Tibial nerve (tissue), 4 donors: ENCODE measurements at places on chromosomes 3 and 15.

- no peaks in the 10 kb centered on the region for H3K27me3 ChIP-seq
- H3K36me3 ChIP-seq: no peaks in the 10 kb centered on the region
- no peak overlapping the region for H3K27ac ChIP-seq
- no peaks in the 10 kb centered on the region for H3K4me1 ChIP-seq
- no peak overlapping the region for H3K4me3 ChIP-seq
These were observed 224.1 kb upstream of the HES1 start for GRCh38 chr3:193911784-193912340.

- H3K27ac ChIP-seq: no peak overlapping the region
- no peak overlapping the region for H3K4me3 ChIP-seq
- DNase-seq: no peak
- no peaks in the 10 kb centered on the region for H3K4me1 ChIP-seq
- H3K27me3 ChIP-seq: no peaks in the 10 kb centered on the region
- no peaks in the 10 kb centered on the region for H3K36me3 ChIP-seq
These were observed 89.4 kb downstream of the PLXNA1 start for GRCh38 chr3:127072221-127072771.

GRCh38 chr3:128453501-128454309, 13.0 kb downstream of the DNAJB8 start:
- no peaks in the 10 kb centered on the region for H3K36me3 ChIP-seq
- DNase-seq: no peak
- no peak overlapping the region for H3K27ac ChIP-seq
- H3K27me3 ChIP-seq: peaks cover 23% of the 10 kb centered on the region

DNA sequence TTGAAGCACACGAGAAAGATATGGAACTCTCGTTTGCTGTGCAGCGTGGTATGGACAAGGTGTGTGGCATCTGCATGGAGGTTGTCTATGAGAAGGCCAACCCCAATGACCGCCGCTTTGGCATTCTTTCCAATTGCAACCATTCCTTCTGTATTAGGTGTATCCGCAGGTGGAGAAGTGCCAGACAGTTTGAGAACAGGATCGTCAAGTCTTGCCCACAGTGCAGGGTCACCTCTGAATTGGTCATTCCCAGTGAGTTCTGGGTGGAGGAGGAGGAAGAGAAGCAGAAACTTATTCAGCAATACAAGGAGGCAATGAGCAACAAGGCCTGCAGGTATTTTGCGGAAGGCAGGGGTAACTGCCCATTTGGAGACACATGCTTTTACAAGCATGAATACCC, 1.2 kb downstream of the MKRN3 start:
- H3K4me3 ChIP-seq: peak overlapping the region; percentile 5
- H3K27me3 ChIP-seq: no peaks in the 10 kb centered on the region
- no peaks in the 10 kb centered on the region for H3K4me1 ChIP-seq

- no peak for DNase-seq
- H3K27me3 ChIP-seq: no peaks in the 10 kb centered on the region
- H3K36me3 ChIP-seq: no peaks in the 10 kb centered on the region
- no peak overlapping the region for H3K27ac ChIP-seq
- H3K4me3 ChIP-seq: no peak overlapping the region
These were observed 706.4 kb upstream of the NR2F2 start for GRCh38 chr15:95624100-95624499.

- no peaks in the 10 kb centered on the region for H3K36me3 ChIP-seq
- no peak for DNase-seq
- no peaks in the 10 kb centered on the region for H3K4me1 ChIP-seq
- no peak overlapping the region for H3K27ac ChIP-seq
- H3K4me3 ChIP-seq: no peak overlapping the region
These were observed 157.5 kb downstream of the CTNNB1 start for GRCh38 chr3:41356775-41357174.

- H3K36me3 ChIP-seq: no peaks in the 10 kb centered on the region
- H3K27me3 ChIP-seq: no peaks in the 10 kb centered on the region
- no peak overlapping the region for H3K4me3 ChIP-seq
- H3K4me1 ChIP-seq: no peaks in the 10 kb centered on the region
- H3K27ac ChIP-seq: no peak overlapping the region
These were observed 903.6 kb downstream of the DIPK2A start for GRCh38 chr3:144875211-144875610.

DNA sequence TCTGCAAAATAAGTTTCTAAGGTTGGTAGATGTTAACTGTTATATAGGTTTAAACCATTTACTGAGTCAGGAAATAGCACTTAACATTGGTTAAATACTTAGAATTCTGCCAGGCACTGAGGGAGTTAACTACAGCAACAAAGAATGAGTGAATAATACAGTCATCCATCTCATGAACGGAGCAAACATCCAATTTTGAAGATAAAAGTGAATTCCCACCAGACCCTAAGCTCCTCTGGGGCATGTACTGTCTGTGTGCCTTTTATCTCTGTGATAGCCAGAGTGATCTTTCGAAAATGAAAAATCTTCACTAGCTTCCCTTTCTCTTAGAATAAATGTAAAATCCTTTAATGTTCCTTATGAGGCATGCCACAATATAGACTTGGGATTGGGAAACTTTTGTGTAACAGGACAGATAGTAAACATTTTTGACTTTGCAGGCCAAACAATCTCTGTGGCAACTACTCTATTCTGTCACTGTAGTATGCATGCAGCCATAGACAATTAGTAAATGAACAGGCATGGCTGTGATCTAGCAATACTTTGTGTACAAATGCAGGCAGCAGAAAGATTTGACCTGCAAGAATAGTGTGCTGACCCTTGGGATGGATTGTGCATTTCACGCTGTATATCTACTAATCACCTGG, 294.5 kb upstream of the LMCD1 start:
- no peaks in the 10 kb centered on the region for H3K4me1 ChIP-seq
- no peak for DNase-seq
- no peaks in the 10 kb centered on the region for H3K36me3 ChIP-seq

DNA sequence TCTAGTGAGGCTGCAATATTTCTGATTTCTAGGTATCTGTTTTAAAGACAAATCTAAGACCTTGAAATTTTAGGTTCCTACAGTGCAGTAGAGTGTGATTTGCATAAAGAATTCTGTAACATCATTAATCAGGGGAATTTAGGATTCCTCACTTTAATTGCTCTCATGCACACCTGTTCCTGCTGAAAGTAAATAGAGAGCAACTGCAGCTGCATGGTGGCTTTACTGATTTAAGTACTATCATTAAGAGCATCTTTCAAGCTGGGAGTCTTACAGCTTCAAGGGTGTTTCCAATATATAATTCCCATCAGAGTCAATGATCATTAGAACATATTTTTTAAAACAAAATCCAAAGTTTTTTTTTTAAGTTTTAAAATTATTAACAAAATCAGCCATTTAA, 36.0 kb upstream of the C3orf70 start:
- H3K36me3 ChIP-seq: peaks cover 21% of the 10 kb centered on the region
- H3K4me3 ChIP-seq: no peak overlapping the region
- H3K27ac ChIP-seq: no peak overlapping the region
- no peaks in the 10 kb centered on the region for H3K4me1 ChIP-seq

- no peaks in the 10 kb centered on the region for H3K4me1 ChIP-seq
- H3K4me3 ChIP-seq: no peak overlapping the region
- no peaks in the 10 kb centered on the region for H3K27me3 ChIP-seq
- H3K27ac ChIP-seq: no peak overlapping the region
- no peak for DNase-seq
These were observed 31.4 kb upstream of the NOX5 start for GRCh38 chr15:68982976-68983563.

DNA sequence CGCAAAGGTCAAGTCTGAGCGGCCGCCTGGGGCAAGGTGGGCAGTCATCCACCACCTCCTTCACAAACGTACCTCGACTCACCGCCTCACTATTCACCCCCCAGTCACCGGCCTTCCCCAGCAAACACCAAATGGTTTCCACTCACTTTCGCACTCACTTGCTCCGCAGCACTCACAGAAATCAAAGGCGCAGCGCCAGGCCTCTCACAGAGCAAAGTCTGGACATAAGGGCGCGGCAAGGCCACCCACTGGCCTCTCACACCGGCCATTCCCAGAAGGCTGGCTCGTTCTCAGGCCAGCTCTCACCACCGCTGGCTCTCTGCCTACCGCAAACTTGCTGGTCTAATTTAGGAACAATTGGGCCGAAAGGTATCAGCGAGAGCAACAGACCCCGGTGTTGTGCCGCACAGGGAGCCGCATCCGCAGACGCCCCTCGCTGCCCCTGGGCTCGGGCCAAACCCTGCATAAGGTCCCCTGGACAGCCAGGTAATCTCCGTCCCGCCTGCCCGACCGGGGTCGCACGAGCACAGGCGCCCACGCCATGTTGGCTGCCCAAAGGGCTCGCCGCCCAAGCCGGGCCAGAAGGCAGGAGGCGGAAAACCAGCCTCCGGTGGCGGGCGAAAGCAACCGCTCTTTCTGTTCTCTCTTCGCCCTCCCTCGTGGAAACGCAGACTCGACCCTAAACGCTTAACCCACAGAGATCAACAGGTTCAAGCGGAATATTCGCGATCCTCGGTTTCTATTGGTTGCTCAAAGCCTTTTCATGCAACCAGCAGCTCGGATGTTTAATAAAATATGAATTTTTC, 2.9 kb downstream of the SHOX2 start:
- DNase-seq: peak; percentile 65
- no peaks in the 10 kb centered on the region for H3K36me3 ChIP-seq
- H3K4me1 ChIP-seq: peaks cover 26% of the 10 kb centered on the region
- H3K27me3 ChIP-seq: no peaks in the 10 kb centered on the region
- H3K27ac ChIP-seq: peak overlapping the region; percentile 66

DNA sequence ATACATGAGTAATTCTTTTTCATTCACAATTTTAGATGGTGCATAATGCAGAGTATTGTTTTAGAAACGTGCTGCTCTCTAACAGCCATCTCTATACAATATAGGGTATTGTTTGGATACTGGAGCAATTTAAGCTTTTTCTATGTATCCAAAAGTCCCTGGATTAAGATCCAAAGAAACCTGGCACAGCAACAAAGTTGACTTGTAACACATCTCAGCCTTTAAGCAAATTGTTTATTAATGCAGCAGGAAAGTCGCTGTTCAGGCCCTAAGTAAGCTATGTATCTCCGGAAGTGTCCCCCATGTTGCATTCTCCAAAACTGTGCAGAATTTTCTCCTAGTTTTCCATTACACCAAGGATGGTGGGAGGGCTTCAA, 7.3 kb downstream of the VGLL4 start:
- H3K27me3 ChIP-seq: no peaks in the 10 kb centered on the region
- no peak overlapping the region for H3K27ac ChIP-seq
- H3K4me3 ChIP-seq: no peak overlapping the region
- H3K4me1 ChIP-seq: peaks cover 86% of the 10 kb centered on the region

GRCh38 chr3:60585918-60586317, 665.3 kb downstream of the FHIT start:
- H3K27ac ChIP-seq: no peak overlapping the region
- no peak for DNase-seq
- H3K27me3 ChIP-seq: no peaks in the 10 kb centered on the region
- no peaks in the 10 kb centered on the region for H3K4me1 ChIP-seq
- no peaks in the 10 kb centered on the region for H3K36me3 ChIP-seq
- no peak overlapping the region for H3K4me3 ChIP-seq

GRCh38 chr15:26887926-26888666, 21.2 kb downstream of the GABRA5 start:
- DNase-seq: no peak
- no peaks in the 10 kb centered on the region for H3K36me3 ChIP-seq
- H3K4me3 ChIP-seq: no peak overlapping the region
- H3K27me3 ChIP-seq: peaks cover 18% of the 10 kb centered on the region
- peaks cover 18% of the 10 kb centered on the region for H3K4me1 ChIP-seq

- H3K4me1 ChIP-seq: no peaks in the 10 kb centered on the region
- H3K27me3 ChIP-seq: no peaks in the 10 kb centered on the region
- H3K36me3 ChIP-seq: no peaks in the 10 kb centered on the region
These were observed 12.3 kb downstream of the RBP1 start for GRCh38 chr3:139527265-139527664.

GRCh38 chr3:16529264-16529663, 15.8 kb upstream of the RFTN1 start:
- no peaks in the 10 kb centered on the region for H3K36me3 ChIP-seq
- no peak overlapping the region for H3K4me3 ChIP-seq
- H3K27me3 ChIP-seq: no peaks in the 10 kb centered on the region
- no peaks in the 10 kb centered on the region for H3K4me1 ChIP-seq

DNA sequence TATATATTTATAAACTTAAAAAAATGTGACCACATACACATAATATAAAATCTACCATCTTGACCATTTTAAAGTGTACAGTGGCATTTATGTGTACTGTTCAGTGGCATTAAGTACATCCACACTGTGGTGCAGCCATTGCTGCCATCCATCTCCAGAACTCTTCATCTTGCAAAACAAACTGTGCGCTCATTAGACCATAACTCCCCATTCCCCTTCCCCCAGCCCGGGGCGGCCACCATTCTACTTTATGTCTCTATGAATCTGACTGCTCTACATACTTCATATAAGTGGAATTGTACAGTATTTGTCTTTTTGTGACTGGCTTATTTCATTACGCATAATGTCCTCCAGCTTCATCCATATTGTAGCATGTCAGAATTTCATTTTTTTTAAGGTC, 47.8 kb downstream of the CTXND1 start:
- no peak overlapping the region for H3K4me3 ChIP-seq
- no peaks in the 10 kb centered on the region for H3K4me1 ChIP-seq
- H3K36me3 ChIP-seq: no peaks in the 10 kb centered on the region
- no peaks in the 10 kb centered on the region for H3K27me3 ChIP-seq
- no peak for DNase-seq
- no peak overlapping the region for H3K27ac ChIP-seq

GRCh38 chr3:78268716-78269668, 1229.1 kb downstream of the ROBO2 start:
- no peak for DNase-seq
- no peaks in the 10 kb centered on the region for H3K4me1 ChIP-seq
- H3K4me3 ChIP-seq: no peak overlapping the region
- H3K27me3 ChIP-seq: no peaks in the 10 kb centered on the region

GRCh38 chr3:123395235-123395634, 53.7 kb downstream of the ADCY5 start:
- H3K27ac ChIP-seq: no peak overlapping the region
- H3K36me3 ChIP-seq: no peaks in the 10 kb centered on the region

DNA sequence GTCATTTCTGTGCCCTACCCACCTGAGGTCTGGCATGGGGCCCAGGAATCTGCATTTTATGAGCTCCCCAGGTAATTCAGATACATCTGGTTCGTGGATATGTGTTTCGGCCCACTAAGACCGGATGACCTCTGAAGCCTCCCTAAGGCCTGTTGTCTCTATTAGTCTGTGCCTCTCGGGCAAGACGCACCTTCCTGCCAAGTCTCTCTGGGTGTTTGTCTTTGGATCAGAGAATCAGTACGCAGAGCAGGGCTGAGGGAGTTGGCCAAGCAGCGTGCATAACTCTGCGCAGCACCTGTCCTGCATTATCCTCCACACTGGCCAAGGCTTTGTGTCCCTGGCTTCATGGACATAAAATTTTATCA, 181.0 kb downstream of the THSD4 start:
- H3K36me3 ChIP-seq: no peaks in the 10 kb centered on the region
- H3K27ac ChIP-seq: no peak overlapping the region
- DNase-seq: no peak
- no peak overlapping the region for H3K4me3 ChIP-seq
- H3K27me3 ChIP-seq: no peaks in the 10 kb centered on the region

- H3K4me1 ChIP-seq: no peaks in the 10 kb centered on the region
- H3K36me3 ChIP-seq: no peaks in the 10 kb centered on the region
- no peak for DNase-seq
- no peaks in the 10 kb centered on the region for H3K27me3 ChIP-seq
- no peak overlapping the region for H3K27ac ChIP-seq
These were observed 39.5 kb downstream of the CD86 start for GRCh38 chr3:122094693-122095092.

- no peaks in the 10 kb centered on the region for H3K36me3 ChIP-seq
- H3K27ac ChIP-seq: no peak overlapping the region
- no peak overlapping the region for H3K4me3 ChIP-seq
- no peaks in the 10 kb centered on the region for H3K4me1 ChIP-seq
- no peak for DNase-seq
These were observed 27.6 kb upstream of the P2RY13 start for GRCh38 chr3:151356794-151357462.
